Activated CD4-positive, alpha-beta T cell treated with anti-CD3 and anti-CD28 coated beads, Interleukin-2, Interleukin-6, amounts not matched to agents 100 ng/mL and 50 ng/mL, durations not matched to agents 16 hours and 8 hours (primary cell): ENCODE measurements at places on chromosomes 5 and 9.

- DNase-seq = no peak
Measured at GRCh38 chr5:155872629-155873220, 454.2 kb upstream of the SGCD start.

GRCh38 chr9:133959171-133959570, 33.0 kb downstream of the VAV2 start:
- DNase-seq = no peak

GRCh38 chr5:91132550-91132949, 250.6 kb downstream of the ARRDC3 start:
- no peak for DNase-seq

DNA sequence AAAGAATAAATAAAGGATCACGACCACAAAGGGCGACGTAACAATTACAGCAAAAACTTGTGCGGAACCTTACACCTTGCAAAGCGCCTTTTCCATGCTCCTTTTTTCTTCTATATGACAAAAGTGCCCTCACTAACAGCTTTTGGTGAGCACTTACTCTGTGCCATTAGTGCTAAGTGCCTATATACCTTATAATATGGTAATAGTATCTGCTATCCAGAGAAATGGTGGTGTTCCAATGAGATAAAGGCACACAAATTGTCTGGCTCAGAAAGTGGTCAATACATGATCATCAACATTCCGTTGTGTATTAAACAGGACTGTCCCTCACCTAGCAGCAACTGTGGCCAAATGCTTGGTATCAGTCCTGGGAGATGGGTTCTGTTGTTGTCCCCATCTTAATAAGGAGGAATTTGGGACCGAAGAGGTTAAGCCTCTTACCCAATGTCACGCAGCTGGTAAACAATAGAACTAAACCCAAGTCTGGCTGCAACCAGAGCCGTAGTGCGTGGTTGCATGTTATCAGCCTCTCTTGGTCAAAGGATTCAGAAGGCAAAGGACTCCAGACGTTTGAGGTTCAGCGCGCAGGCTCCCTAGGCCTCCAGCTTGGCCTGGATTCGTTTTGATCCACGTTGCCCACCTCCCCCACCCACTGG, 564 bp upstream of the TOR2A start:
- DNase-seq = no peak

GRCh38 chr5:60856066-60856465, 12.0 kb upstream of the ELOVL7 start:
- DNase-seq = no peak

DNA sequence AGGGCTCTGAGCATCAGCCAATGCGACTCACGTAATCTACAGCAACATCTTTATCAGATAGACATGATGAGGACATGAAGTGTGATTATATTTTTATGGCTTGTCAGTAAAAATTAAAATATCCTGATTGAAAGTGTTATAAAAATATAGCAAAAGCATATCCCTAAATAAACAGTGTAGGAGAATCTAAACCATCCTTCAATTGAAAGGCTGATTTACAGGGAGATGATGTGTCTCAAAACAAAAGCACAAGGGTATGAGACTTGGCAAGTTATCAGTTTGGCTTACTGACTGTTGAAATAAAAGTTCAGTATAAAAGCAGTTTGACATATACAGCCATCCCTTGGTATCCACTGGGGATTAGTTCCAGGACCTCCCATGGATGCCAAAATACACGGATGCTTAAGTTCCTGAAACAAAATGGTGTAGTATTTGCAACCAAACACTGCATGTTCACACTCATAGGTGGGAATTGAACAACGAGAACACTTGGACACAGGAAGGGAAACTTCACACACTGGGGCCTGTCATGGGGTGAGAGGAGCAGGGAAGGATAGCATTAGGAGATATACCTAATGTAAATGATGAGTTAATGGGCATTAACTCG, 149.9 kb upstream of the MAP1B start:
- no peak for DNase-seq

- DNase-seq = no peak
Measured at GRCh38 chr5:17216974-17217492, 398 bp upstream of the BASP1 start.

GRCh38 chr5:55319491-55319890, 11.7 kb downstream of the MTREX start:
- no peak for DNase-seq

DNA sequence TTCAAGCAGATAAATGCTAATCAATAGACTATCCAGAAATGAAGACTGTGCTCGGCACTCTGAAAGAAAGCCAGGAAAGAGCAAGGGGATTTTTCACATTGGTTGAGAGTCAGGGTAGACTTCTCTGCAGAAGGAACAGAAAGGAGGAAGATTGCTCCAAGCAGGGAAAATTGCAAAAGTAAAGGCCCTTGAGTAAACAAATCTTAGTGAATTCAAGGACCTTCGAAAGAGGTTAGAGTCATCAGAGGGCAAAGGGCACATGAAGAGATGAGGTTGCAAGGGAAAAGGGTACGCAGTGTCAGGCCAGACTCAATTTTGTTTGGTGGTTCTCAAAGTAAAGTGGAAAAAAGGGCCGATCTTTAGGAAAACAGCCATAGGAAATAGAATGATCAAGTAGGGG, 157.6 kb upstream of the RAI14 start:
- no peak for DNase-seq

GRCh38 chr5:8561854-8562253, 692.9 kb downstream of the MTRR start:
- DNase-seq = no peak

- DNase-seq = no peak
Measured at GRCh38 chr9:135290566-135290965, 189.0 kb upstream of the PPP1R26 start.

GRCh38 chr5:154858972-154859871, 795 bp downstream of the CNOT8 start:
- DNase-seq = peak; percentile 30

DNA sequence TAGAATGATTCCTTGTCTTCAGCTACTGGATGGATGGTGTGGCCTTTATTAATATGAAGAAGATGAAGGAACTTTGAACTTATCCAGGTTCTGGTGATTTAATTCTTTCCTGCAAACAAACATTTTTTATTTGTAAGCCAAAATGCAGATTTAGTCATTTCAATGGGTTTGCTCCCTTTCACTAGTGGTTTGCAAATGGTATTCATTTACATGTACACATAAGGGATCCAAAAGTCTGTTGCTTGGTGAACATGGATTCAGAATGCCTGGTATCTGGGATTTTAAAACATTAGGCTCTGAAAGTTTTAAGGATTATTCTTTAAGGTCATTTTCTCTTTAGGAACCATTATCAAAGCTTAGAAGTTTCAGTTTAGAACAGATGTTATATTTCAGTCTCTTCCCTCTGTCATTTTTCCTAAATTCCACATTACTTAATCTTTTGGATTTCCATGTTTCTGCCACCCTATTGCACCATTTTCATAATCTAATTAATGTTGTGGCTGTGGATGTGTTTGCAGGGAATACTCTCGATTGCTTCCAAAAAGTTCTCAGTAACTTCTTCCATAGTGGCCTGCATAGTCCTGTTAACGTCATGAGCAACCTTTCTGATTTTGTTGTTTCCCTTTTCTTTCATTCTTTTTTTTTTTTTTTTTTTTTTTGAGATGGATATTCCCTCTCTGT, 10.1 kb downstream of the TTC1 start:
- DNase-seq = no peak

DNA sequence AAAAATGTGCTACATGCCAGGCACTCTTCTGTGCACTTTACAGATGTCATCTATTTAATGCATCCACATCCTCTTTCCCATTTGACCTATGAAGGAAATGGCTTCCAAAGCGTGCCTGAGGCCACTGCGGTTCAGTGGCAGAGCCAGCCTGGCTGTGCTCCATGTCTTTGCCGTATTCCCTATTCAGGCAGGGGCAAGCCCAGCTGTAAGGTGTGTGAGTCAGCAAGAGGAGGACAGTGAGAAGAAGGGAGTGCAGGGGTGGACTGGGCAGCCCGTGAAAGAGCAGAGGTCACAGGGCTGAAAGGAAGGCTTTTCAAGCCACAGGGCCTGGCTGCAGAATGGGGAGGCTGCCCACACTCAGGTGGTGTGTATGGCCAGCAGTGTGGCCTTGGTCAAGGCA, 91.7 kb downstream of the HRH2 start:
- no peak for DNase-seq

DNA sequence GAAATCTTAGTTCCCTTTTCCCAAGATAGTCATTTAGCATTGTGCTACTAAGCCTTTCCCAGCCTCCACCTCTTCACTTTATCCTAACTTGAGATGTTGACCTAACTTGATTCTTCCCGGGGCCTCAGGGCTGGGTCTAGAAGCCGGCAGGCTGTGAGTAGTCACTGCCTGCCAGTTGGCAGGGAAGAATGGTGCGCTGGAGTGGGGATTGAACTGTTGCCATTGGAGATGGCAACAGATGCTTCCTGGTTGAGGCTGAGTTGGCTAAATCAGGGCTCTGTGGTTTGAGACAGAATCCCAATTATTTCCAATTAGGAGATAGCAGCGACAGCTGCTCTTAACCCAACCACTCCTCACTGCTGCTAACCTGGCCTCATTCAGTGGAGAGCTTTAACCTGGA, 343.1 kb downstream of the BRINP1 start:
- DNase-seq = no peak

GRCh38 chr5:5419291-5420210, 2.9 kb upstream of the ICE1 start:
- peak; percentile 3 for DNase-seq

GRCh38 chr9:15069106-15069505, 158.9 kb upstream of the FREM1 start:
- DNase-seq = no peak

GRCh38 chr5:157817387-157817702, 41.6 kb downstream of the CLINT1 start:
- DNase-seq = no peak

DNA sequence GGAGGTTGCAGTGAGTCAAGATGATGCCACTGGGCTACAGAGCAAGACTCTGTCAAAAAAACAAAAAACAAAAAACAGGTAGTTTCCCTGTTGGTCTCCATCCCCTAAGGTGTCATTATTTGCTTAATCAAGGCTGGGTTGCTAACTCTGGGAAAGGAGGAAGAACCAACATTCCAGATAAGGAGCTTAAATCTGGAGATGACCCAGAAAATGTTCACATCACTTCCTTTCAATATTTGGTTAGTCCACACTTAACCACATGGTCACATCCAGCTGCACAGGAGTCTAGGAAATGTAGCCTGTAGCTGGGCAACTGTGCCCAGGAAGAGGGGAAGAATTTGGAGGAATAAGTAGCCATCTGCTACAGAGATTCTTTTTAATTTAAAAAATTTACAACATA, 25.9 kb upstream of the MEGF9 start:
- DNase-seq = no peak

DNA sequence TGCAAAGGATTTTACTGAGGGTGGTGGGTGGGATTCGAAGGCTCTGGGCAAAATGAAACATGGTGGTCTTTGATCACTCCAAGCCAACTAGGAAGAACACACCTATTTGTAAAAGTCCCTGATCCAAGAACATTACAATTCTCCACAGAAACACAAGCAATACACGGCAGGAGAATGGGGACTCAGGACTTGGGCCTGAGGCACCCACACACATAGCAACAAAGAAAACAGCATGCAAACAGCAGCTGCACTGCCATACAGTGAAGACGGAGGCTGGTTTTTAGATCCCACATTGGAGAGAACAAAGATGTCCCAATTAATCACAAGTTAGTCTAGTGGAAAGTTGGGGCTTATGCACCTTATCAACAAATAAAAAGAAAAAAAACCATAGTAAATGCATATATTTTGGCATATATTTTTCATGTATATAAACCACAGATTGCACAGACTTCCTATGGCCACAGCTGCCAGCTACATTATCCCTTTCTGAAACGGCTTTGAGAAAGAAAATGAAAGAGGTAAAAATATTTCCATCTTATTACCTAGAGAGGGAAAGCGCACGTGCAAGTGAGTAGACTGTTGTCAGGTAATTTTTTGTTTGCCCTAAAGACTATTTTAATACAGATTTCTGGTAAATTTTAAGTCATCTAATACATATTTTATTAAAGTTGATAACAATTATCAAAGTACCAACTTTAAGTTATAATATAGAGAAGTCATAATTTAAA, 410.9 kb downstream of the BNC2 start:
- no peak for DNase-seq

GRCh38 chr9:110788871-110789270, 120.3 kb downstream of the MUSK start:
- DNase-seq = no peak

- no peak for DNase-seq
Measured at GRCh38 chr5:91188755-91189154, 194.4 kb downstream of the ARRDC3 start.

- DNase-seq = no peak
Measured at GRCh38 chr5:57032151-57032551, 80.2 kb upstream of the MIER3 start.

- no peak for DNase-seq
Measured at GRCh38 chr9:12923468-12924009, 148.7 kb downstream of the LURAP1L start.

GRCh38 chr9:70257502-70257901, 1.3 kb upstream of the SMC5 start:
- no peak for DNase-seq

- no peak for DNase-seq
Measured at GRCh38 chr9:128528445-128529160, 23.8 kb upstream of the SPTAN1 start.

- no peak for DNase-seq
Measured at GRCh38 chr5:30690931-30691330, 502.6 kb upstream of the CDH6 start.

- DNase-seq = no peak
Measured at GRCh38 chr5:16723821-16724220, 107.0 kb upstream of the RETREG1 start.

DNA sequence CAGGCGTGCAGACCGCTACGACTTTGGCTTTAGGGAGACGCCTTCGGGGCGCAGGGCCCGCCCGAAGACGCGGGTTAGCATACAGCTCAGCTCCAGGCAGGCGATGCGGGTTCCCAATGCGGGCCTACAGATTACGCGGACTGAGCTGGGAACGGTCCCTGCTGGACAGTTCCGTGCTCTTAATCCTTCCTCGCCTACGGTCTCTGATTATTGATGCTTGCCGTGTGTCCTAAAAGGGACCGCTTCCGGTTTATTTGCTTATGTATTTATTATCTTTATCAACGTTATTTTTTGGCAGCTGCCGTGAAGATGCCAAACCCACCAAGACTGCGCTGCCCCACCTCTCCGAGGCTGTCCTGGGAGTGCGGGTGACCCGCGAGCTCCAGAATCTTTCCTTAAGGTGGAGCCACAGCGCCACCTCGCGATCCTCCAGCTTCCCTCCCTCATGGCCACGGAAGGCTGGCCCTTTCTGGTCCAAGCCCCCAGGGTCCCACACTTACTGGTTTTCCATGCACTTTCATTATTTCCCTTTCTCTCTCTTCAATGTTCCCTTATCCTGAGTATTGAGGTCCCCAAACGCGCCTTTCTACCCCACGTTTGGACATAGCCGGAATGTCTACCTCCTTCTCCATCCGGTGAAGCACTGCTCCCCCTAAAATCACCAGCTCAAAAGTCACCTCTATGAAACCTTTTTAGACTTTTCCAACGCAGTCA, 7.0 kb upstream of the EBF1 start:
- DNase-seq = peak; percentile 73

- no peak for DNase-seq
Measured at GRCh38 chr9:117612317-117612716, 91.9 kb upstream of the TLR4 start.
